DND-41 (cell line): ENCODE measurements at places on chromosomes 3 and 15.

DNA sequence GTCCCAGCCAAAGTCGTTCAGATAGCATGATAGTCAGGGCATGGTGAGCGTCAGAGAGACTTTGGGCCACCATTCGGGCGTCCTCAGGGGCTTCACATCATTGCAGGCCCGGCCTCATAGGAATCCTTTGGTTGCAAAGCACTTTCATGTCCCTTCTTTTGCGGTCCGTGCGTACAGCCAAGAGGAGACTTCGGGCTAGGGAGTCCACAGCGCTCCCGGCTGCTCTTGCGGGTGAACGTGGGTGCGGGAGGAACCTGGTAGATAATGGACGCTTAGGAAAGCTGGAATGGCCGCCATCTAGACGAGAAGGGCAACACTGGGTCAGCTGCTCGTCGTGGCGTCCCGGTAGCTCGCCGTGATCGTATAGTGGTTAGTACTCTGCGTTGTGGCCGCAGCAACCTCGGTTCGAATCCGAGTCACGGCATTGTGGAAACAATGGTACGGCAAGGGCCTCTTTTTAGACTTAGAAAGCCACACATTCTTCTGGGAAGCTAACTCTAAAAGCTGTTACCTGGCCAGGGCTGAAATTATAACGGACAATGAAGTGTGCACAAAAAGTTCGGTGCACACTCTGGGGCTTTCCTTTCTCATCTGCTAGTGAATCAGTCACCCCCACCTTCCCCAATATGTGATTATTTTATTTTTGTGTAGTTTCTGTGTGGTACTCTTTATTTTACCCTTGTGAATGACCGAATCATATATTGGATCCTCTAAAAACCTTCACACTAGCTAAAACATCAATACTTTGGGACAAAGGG lies 13.2 kb upstream of the SHF start:
- H3K4me3 ChIP-seq: peak overlapping the region; percentile 61
- H3K36me3 ChIP-seq: no peaks in the 10 kb centered on the region
- DNase-seq: peak; percentile 81

- DNase-seq: no peak
- no peaks in the 10 kb centered on the region for H3K4me1 ChIP-seq
- no peak overlapping the region for H3K4me3 ChIP-seq
- H3K27ac ChIP-seq: no peak overlapping the region
- H3K36me3 ChIP-seq: no peaks in the 10 kb centered on the region
These were observed 214.3 kb upstream of the FEZF2 start for GRCh38 chr3:62587579-62588031.

- H3K36me3 ChIP-seq: no peaks in the 10 kb centered on the region
- no peak overlapping the region for H3K27ac ChIP-seq
- DNase-seq: no peak
- no peaks in the 10 kb centered on the region for H3K4me1 ChIP-seq
These were observed 88.9 kb downstream of the FEZF2 start for GRCh38 chr3:62284442-62284841.

GRCh38 chr15:74221399-74222239 lies 14.5 kb upstream of the CCDC33 start:
- no peak for DNase-seq
- peaks cover 11% of the 10 kb centered on the region for H3K27me3 ChIP-seq
- no peak overlapping the region for H3K4me3 ChIP-seq

GRCh38 chr3:142670120-142670519 lies 53.7 kb upstream of the TRPC1 start:
- peaks cover 23% of the 10 kb centered on the region; the same call in 1 of the 2 replicates for H3K36me3 ChIP-seq
- H3K27ac ChIP-seq: no peak overlapping the region
- H3K4me1 ChIP-seq: no peaks in the 10 kb centered on the region
- no peak for DNase-seq
- no peak overlapping the region for H3K4me3 ChIP-seq

DNA sequence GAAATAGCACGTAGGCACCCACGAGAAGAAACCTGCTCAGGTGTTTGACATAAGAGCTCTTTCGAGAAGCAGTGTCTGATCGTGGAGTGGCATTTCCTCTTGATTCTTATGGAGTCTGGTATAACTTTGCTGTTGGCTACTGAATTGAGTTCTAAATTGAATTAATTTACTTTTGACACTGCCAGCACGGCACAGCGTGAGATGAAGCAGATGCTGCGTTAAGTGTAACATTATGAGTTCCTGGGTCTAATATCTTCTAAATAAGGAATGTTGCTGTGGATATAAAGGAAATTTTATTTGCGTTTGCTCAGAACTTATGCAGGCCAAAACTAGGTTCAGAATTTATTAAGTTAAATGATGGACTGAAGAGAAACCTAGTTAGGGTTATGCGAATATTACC lies 919.9 kb downstream of the TUSC7 start:
- H3K36me3 ChIP-seq: no peaks in the 10 kb centered on the region
- no peak overlapping the region for H3K27ac ChIP-seq
- no peaks in the 10 kb centered on the region for H3K4me1 ChIP-seq

GRCh38 chr3:132276228-132276906 lies 40.8 kb upstream of the ACP3 start:
- no peaks in the 10 kb centered on the region for H3K36me3 ChIP-seq
- H3K4me1 ChIP-seq: no peaks in the 10 kb centered on the region
- H3K4me3 ChIP-seq: no peak overlapping the region
- no peak overlapping the region for H3K27ac ChIP-seq

DNA sequence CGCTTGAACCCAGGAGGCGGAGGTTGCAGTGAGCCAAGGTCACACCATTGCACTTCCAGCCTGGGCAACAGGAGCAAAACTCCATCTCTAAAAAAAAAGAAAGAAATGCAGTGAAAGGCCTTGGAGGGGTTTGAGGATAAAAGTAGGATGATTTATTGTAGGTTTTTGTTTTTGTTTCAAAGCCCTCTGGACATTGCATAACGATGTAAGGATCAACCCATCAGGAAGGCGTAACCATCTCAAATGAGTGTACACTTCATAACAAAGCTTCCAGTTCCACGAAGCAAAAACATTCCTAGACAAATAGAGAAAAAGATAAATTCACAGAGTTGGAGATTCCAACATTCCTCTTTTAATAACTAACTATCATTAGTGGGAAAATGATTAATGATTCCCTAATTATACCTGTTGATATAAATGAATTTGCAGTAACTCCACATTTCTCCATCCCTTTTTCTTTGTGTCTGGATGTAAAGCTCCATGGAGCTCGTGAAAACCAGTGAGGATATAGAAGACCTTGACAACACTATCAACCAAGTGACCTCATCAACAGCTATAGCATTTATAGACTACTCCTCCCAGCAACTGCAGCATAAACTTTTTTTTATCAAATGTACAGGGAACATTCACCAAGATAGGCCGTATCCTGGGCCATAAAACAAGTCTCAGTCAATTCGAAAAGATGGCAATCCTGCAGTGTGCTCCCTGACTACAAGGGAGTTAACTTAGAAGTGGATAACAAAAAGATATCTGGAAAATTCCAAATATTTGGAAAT lies 48.7 kb upstream of the PPP4R2 start:
- DNase-seq: no peak
- H3K27ac ChIP-seq: no peak overlapping the region
- no peaks in the 10 kb centered on the region for H3K4me1 ChIP-seq

DNA sequence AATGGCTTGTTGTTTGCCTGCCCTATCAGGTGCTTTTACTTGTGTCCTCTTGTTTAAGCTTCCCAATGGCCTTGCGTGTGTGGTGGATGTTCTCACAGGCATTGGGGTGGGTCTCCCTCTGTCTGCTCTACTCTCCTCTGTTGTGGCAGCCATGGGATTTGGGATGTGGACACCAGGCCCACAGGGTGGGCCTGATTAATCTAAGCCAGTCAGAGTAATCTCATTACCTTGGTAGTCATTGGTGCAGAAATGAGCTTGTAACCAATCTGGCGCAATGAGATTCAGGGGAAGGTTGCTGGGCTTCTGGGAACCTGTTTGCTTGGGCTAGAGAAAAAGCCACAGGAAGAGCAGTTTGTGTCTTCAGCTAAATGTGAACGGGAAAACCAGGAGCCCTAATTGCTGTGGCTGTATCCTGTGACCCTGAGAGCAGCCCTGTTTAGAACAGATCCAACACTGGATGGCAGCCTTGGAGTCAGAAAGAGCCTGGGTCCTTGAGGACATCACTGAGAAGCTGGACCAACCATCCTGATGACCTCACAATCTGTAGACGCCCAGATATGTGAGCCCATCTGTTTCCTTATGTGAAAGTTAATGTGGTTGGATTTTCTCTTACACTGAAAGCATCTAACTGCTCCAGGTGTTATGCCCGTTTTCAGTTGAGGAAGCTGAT lies 157.3 kb upstream of the UBE2E1 start:
- H3K4me1 ChIP-seq: no peaks in the 10 kb centered on the region
- no peaks in the 10 kb centered on the region for H3K27me3 ChIP-seq
- no peaks in the 10 kb centered on the region for H3K36me3 ChIP-seq
- H3K4me3 ChIP-seq: no peak overlapping the region

DNA sequence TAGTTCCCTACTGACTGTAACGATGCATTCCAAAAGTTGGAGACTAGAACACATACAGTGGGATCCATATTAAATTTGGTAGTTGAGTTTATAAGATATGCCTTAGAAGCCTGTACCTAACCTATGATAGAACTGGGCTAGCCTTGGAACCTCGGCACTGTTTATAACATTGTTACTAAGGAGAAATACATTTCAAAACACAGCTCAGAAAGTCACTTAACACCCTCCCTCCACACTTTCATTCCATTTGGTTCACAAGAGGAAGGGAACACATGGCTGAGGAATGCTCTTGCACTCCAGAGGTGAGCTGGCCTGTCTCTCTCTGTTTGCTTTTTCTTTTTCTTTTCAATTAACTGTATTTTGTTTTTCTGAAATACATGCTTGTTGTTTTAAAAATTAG lies 48.7 kb upstream of the TSC22D2 start:
- DNase-seq: no peak
- no peaks in the 10 kb centered on the region for H3K4me1 ChIP-seq
- H3K27me3 ChIP-seq: peaks cover 8% of the 10 kb centered on the region
- no peak overlapping the region for H3K27ac ChIP-seq
